Stimulated activated CD8-positive, alpha-beta memory T cell treated with anti-CD3 and anti-CD28 coated beads, Interleukin-7, amount 100 ng/mL, for 48 hours (primary cell): ENCODE measurements at places on chromosomes 1 and 21.

DNA sequence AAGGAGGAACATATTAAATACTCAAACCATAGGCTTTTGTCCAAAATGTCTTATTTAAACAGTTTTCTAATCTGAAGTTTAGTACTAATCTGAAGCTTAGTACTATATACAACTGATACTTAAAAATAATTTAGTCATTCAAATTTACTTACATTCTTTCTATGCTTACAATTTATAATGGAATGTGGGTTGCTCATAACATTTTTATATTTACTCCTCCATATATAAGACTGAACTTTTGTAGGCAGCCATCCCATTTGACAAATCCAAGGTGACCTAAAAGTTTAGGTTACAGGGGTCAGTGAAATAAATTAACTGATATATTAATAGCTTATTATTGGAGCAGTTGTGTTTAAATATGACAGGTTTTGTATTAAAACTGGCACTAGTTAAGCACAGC is 570.6 kb downstream of the DPYD start:
- no peak for DNase-seq

DNA sequence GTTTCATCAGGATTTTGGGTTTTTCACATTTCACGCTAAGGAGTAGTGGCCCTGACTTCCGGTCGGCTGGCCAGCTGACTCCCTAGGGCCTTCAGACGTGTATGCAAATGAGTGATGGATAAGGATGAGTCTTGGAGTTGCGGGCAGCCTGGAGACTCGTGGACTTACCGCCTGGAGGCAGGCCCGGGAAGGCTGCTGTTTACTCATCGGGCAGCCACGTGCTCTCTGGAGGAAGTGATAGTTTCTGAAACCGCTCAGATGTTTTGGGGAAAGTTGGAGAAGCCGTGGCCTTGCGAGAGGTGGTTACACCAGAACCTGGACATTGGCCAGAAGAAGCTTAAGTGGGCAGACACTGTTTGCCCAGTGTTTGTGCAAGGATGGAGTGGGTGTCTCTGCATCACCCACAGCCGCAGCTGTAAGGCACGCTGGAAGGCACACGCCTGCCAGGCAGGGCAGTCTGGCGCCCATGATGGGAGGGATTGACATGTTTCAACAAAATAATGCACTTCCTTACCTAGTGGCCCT is 23.1 kb upstream of the TNFRSF1B start:
- DNase-seq, result no peak

- no peak for DNase-seq
These were observed 312.5 kb upstream of the PKN2 start for GRCh38 chr1:88371436-88372023.

GRCh38 chr21:42568866-42569731 is 55.4 kb downstream of the SLC37A1 start:
- no peak for DNase-seq

DNA sequence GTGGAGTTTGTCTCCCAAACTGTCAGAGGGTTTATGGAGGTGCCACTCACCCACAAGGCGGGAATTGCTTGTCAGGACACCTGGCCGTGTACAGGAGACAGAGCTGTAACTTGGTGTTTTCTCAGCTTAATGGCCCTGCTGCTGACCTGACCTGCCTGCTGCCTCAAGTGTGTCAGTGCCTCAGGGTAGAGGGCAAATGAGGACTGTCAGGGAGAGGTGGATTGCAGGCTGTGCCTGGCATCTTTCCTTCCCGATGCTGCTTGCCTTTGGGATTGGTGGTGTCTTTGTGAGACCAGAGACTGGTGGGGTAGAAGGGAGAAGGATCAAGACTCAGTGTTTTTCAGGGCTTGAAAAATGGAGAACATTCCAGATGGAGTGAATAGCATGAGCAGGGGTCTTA is 31.4 kb downstream of the TMEM53 start:
- DNase-seq, result no peak

- DNase-seq, result no peak
These were observed 35.9 kb downstream of the FHAD1 start for GRCh38 chr1:15282810-15283474.

DNA sequence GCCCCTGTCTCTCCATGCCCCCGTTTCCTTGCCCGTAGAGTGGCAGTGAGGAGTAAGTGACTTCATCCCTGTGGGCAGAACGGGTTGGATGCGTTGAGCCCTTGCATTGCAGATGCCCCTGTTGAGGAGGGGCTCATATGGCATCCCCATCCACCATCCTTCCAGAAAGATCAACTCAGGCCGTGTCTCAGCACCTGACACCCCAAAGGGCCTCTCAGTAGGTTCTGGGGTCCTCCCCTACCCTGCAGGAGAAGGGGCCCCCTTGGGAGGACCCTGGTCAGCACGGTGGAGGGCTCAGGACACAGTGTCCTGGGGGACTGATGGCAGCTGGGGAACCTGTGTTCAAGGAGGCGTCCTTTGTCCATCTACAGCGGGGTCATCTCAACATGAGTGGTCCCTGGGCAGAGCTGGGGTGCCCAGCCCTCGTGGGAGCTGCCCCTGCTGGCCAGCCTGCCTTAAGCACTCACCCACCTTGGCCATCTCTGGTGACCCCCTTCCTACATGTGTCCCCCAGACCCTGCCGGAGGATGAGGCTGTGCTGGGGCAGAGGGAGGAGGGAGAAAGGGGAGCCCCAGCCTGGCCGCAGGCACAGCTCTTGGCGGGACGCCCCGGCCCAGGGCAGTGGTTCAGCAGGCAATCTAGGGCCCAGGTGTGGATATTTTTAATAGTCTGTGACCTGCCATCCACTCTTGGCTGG is 48.2 kb upstream of the ACTRT2 start:
- no peak for DNase-seq

DNA sequence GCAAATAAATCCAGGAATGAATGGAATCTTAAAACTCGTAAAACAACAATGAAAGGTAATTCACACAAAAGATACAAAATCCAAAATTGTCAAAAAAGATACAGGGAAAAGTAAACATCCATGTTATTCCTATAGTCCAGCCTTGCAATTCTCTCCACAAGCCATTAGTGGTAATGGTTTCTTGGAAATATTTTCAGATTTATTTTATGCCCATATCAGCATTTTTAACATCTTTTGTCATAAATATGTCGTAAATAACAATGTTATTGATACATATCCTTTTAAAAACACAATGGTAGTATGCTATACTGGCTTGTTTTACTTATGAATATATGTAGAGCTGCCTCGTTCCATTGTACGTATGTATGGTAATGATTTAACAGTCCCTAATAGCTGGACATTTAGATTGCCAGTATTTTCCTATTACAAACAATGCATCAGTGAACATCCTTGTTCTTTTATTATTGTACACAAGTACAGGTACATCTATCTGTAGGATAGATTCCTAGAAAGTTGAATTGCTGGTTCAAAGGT is 30.6 kb downstream of the DNTTIP2 start:
- no peak for DNase-seq

DNA sequence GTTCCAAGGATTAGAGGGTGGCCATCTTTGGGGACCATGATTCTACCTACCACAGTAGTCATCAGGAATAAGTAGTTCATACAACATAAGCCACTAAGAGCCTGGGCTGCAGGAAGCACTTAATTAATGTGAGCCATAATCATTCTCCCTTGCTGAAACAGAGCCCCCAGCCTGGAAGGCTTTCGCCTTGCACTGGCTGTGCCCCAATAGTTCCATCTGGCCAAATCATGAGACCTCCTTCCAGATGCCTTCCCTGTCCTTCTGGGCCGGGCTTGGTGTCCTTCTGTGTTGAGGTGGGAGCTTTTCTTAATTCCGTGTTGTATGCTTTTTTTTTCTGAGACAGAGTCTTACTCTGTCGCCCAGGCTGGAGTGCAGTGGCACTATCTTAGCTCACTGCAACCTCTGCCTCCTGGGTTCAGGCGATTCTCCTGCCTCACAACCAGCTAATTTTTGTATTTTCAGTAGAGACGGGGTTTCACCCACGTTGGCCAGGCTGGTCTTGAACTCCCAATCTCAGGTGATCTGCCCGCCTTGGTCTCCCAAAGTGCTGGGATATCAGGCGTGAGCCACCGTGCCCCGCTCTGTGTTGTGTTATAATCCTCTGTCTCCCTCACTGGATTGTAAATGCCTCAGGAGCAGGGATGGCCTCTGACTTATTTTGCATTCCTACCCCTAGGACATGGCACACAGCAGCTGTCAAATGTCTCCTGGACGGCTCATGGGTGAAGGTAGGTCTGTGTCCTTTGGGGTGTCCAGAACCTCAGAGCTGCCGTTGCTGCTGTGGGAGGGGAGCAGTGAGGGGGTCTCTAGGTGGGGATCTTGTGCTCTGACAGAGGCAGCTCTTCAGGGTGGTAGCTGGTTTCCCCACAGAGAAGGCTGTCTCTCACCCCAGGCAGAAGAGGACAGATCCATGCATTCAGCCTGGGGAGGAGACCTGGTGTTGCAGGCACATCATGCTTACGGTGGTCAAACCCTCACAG is 10.1 kb downstream of the GNG4 start:
- no peak for DNase-seq

- no peak for DNase-seq
These were observed 580 bp downstream of the RBM34 start for GRCh38 chr1:235160383-235160956.

DNA sequence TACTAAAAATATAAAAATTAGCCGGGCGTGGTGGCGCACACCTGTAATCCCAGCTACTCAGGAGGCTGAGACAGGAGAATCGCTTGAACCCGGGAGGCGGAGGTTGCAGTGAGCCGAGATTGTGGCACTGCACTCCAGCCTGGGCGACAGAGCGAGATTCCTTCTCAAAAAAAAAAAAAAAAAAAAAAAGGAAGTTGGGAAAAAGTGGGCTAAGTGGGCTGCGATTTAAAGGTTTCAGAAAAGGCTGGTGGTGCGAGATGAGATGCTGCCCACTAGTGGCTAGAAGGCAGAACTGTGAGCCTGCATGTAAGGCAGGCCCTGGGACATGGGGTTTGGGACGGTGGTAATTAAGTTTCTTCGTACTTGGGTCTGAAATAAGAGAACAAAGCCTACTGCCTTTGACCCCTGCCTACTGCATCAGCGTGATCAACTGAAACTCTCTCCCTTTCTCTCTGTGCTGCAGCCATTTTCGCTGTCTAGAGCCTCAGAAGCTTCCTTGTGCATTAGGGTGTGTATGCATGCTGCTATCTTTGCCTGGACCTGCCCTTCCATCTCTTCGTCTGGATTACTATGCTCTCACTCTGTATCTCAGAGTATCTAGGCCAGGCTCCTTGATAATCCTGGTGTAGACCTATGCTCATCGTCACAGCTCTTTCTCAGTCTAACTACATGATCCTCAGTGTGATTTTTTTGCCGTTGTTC is 12.4 kb downstream of the FMOD start:
- DNase-seq, result no peak

DNA sequence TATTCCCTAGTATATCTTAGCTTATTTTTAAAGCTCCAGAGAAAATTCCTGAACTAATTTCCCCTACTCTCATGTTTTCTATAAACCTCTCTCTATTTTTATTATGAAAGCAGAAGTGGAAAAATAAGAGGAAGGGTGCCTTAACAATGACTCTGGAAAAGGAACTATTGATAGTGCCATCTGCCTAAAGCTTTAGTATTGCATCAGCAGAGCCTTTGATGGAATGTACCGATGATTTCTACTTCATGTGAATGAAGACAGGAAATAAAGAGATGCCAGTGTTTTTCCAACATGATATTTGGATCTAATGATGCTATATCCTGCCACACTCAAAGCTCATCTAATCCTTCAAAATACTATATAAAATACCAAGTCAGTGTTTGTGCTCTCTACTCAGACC is 35.1 kb downstream of the TNFSF18 start:
- no peak for DNase-seq

GRCh38 chr1:99919220-99919619 is 50.6 kb upstream of the SLC35A3 start:
- no peak for DNase-seq

DNA sequence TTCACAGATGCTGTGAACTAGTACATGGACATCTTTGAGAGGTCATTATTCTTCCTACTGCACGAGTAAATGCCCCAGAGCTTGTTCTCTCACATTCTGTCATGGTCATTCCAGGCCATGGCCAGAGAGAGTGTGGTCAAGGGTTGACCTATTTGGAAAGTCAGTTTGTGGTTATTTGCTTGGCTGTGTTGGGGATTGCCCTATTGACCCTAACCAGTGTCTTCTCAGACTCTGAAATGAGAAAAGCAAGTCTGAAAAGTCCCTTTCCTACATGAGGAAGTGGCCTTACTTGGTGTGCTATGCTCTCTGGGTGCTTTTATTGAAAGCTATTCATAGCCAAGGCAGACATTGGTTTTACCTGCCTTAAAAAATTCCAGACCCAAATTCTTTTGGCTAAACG is 26.6 kb downstream of the CLIC6 start:
- DNase-seq, result no peak

DNA sequence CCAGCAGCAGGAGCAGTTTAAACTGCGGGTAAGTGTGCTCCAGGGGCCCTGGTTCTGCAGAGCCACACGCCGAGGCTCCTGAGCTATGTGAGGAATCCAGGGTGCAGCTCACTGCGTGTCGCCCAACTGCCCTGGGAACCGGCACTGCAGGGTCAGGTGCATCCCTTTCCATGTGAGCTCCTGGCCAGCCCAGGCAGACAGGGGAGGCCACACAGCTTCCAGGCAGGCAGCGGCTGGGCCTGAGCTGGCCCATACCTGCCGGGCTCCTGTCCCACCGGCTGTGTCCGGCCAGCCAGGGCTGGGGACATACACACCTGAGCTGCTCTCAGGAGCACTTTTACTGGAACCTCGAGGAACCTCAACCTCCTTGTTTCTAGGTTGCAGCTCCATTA is 18.6 kb upstream of the COL18A1 start:
- no peak for DNase-seq

GRCh38 chr21:19608101-19608621 is 1204.6 kb upstream of the TMPRSS15 start:
- DNase-seq, result no peak

DNA sequence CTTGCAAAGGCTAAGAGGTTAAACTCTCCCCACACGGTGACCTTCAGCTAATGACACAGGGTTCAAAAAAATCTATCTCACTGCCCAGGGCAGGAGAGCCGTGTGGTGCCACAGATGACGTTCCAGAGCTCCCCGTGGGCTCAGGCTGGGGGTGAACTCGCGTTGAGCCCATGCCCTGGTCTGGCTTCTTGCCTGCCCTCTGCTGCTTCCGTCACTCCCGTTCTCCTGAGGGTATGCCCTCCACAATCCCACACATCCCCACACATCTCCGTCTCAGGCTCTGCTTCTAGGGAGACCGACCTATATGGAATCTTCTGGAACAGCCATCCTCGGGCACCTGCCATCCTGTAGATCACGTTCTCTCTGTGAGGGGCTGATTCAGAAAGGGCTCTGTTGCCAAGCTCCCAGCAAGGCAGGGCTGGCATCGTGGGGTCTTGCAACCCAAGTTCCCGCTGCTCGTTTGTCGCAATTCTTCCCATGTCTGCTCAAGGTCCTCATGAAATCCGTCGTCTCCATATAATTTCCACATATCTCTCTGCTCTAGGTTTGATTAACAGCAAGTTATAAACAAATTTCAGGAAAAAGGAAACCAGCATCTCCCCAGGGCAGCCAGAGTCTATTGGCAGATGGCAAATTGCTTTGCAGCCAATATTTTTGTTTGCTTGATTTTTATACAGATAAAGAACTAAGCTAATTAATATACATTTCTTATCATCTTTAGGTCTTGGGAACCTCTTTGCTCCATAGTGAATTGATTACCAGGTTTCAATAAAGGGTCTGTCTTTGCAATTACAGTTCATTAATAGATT is 278.2 kb downstream of the PTPRU start:
- no peak for DNase-seq

- no peak for DNase-seq
These were observed 28.1 kb upstream of the TXLNA start for GRCh38 chr1:32151319-32151787.
